Stimulated activated naive CD8-positive, alpha-beta T cell treated with anti-CD3 and anti-CD28 coated beads, Interleukin-15, Interleukin-2, amounts not matched to agents 100 U/mL and 50 U/mL, for 24 hours (primary cell): ENCODE measurements at places on chromosomes 7 and 10.

- no peak for DNase-seq
Measured at GRCh38 chr10:111130471-111130870, 53.6 kb downstream of the ADRA2A start.

- no peak for DNase-seq
Measured at GRCh38 chr7:124762611-124763143, 2.9 kb downstream of the GPR37 start.

GRCh38 chr10:21296575-21297355 is 228.7 kb downstream of the SKIDA1 start:
- no peak for DNase-seq

- DNase-seq = no peak
Measured at GRCh38 chr7:29924006-29924405, 65.6 kb downstream of the SCRN1 start.

- DNase-seq = no peak
Measured at GRCh38 chr7:34445653-34446052, 212.4 kb upstream of the NPSR1 start.
